ENCODE measurements at places on chromosomes 3 and 15.

GRCh38 chr3:48681974-48682610 is 3.6 kb downstream of the NCKIPSD start:
- no peak for DNase-seq

DNA sequence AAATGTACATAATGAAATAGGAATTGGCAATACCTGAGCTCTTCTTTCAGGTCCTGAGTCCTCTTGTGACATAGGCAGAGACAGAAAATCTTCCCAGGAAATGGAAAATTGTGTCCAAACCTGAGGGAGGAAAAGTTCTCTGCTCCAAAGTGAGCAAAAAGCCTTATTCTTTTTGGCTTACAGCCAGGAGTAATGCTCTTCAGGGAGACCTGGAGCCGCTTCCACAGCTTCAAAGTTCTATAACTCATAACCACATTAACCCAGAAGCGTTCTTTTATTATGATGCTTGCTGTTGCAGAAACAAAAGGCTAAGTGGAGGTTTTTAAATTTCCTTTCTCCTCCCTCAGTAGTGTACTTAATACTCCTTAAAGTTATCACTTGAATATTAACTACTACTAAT is 633 bp downstream of the IGSF10 start:
- DNase-seq, result no peak

DNA sequence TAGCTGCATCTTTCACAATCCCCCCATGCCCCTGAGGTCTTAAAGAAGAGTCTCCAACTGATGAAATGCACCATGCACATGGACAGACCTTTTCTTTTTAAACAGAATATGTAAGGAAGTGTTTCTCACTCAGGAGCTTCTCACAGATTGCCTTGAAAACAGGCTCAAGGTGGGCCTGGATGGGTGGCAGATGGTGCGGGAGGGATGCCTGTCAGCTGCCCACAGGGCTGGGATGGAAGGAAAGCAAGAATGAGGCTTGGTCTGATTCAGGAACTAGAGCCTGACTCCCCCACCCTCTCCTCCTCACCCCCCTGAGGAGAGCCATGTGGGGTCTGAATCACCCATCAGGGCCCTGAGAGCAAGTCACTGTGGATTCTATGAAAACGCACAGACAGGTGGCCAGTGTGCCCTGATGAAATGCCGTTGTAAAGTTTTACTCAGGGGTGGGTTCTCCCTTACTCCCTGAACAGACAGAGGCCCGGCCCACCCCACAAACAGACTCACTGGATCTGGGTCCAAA is 67.2 kb downstream of the UMPS start:
- DNase-seq, result no peak

- no peak for DNase-seq
These were observed 29.4 kb downstream of the ABCC5 start for GRCh38 chr3:183988216-183988790.

- no peak for DNase-seq
These were observed 11.4 kb downstream of the KLF15 start for GRCh38 chr3:126345641-126346460.

DNA sequence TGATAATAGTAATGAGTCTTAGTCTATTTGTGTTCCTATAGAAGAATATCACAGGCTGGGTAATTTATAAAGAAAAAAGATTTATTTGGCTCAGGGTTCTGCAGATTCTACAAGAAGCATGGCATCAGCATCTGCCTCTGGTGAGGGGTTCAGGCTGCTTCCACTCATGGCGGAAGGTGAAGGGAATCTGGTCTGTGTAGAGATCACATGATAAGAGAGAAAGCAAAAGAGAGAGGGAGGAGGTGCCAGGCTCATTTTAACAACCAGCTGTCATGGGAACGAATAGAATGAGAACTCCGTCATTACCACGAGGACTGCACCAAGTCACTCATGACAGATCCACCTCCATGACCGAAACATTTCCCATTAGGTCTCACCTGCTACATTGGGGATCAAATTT is 664.0 kb upstream of the SGO1 start:
- DNase-seq, result no peak

- DNase-seq, result no peak
These were observed 1.4 kb downstream of the LYSMD2 start for GRCh38 chr15:51736069-51736468.

DNA sequence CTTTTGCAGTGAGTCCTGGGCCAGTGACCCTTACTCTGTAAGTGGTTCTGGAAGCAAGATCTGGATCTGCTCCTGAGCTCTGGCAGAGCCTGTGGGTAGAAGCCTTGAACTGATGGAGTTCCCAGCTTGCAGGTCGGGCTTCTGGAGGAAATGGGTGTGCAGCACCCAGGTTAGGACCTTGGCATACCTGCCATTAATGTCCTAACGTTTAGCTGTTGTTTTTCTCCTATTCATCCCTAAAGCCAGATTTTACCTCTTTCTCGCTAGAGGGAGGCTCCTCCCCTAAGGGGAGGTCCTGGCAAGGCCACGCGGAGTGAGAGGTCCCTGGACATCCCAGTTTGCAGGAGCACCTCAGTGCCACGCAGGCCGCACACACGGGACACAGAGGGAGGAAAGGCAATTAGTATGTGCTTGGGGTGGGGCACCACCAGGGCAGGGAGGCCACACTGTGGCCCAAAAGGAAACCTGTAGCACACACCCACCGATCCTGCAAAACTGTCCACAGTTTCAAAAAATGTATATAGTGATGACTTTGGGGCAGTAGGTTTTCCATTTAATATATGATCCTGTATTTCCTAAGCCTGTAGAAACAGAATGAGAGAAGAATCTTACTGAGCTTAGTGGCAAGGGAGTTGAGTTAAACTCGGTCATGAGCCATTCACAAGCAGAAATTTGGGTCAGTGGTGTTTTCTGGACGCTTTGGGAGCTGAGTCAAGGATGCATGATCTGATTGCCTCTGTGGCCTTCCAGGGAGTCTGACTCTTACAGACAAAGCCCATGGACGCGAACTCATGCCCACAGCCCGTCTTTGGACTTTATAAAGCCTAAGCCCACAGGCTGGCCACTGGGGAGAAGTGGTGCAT is 148.7 kb downstream of the LRRK1 start:
- DNase-seq, result no peak

DNA sequence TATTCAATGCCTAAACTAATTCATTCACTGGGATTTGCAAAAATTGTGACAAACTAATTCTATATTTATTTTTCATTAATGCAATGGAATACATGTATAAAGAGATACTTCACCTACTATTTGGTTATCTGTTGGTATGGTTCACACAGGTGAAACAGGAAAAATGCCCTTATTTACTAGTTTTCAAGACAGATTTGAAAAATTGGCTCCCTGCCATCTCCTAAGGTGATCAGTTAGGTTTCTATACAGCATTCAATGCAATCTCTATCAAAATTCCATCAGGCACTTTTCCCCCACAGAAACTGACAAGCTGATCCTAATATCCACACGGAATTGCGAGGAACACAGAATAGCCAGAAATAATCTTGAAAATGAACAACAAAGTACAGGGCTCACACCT is 101.1 kb downstream of the DLG1 start:
- no peak for DNase-seq

- no peak for DNase-seq
These were observed 32.7 kb downstream of the RARB start for GRCh38 chr3:25460751-25461150.

DNA sequence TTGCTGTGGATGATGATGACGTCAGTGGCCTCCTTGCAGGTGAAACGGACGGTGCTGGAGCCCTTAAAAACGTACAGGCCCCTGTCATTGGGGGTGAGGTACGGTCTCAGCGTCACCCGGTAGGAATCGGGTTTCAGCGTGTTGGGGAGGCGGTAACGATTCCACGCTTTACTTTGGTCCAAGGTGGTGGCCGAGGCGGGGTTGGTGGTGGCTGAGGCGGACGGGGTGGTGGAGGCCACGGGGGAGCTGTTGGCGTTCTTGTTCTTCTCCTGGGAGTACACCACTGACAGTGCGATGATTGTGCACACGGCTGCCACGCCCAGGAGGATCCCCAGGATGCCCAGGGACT is 8.5 kb downstream of the ANPEP start:
- no peak for DNase-seq

DNA sequence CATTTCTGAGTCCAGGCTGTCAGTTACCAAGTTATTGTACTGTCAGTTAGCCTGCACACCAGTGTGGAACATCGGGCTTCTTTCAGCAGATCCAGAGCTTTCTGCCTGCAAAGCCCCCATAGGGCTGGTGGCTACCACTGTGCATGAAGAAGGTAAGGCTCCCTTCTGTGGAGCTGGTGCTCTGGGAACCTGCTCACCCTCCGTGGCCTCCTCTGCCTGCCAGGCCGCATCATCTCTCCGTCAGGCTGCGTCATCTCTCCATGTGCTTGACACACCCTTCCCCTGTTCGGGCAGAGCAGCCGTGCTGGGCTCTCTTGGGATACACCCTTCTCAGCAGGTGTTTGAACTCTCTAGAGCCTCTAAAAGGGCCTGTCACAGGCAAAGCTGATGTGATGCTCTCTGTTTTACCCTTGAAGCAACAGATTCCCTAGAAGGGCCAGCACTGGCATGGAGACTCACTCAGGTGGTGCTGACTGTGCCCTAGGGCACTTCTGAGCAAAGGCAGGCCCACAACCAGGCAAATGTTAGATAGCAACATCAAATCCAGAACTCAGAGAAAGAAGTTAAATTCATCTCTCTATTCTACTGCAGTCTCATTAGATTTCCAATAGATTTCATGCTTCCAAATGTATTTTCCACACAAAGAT is 261.1 kb downstream of the EPHB1 start:
- no peak for DNase-seq

All from activated CD8-positive, alpha-beta memory T cell treated with anti-CD3 and anti-CD28 coated beads, Interleukin-2, amount 50 U/mL, for 4 hours (primary cell).